CD4-positive, alpha-beta T cell treated with Interleukin-21 for 1 hour (primary cell): ENCODE measurements at places on chromosomes 3 and 15.

DNA sequence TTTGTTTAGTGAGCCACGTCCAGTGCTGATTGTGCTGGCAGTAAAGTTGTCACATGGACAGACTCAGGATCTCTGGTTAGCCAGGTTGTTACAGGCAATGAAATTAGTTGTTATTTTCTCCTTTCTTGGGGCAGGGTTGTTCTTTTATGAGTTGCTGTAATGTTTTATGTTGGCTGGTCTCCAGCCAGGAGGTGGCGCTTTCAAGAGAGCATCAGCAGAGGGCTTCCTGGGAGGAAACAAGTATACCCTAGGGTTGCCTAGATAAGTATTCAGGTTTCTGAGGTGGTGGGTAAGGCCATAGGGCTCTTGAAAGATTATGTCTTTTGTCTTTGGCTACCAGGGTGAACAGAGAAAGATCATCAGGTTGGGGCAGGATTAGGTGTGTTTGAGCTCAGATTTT is 14.5 kb upstream of the CFAP20DC start:
- no peak for DNase-seq

DNA sequence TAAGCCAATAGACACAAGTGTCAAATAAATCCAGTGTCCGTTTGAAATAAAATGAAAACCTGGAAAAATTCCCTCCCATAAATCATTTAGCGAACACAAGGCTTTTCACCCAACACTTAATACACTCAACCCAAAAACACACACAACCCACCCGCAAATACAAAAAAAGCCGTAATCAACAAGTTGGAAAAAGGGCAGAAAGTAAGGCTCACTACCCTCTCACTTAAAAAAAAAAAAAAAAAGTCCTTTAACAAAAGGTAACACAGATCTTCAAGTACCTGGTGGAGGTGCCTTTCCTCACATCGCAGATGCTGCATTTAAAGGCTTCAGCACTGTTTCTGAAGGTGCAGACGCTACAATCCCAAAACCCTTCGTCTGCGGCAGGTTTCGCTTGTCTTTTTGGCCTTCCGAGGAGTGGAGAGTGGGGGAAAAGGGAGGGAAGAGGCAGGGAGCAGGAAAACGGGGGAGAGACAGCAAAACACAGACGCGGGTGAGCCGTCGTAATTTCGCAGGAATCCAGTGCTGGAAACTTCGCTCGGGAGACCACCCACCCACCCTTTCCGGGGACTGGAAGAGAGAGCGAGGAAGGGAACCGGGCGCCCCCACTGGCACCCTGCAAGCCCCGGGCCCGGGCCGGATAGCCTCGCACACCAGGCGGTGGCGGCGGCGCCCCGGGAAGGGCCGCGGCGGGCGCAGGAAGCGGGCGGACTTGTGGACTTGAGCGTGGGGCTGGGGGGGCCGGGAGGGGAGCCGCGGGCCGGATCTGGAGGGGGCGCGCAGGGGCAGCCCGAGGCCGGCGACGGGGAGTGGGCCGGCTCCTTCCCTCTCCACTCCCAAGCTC is 401.8 kb downstream of the SHQ1 start:
- DNase-seq, result peak; percentile 40

DNA sequence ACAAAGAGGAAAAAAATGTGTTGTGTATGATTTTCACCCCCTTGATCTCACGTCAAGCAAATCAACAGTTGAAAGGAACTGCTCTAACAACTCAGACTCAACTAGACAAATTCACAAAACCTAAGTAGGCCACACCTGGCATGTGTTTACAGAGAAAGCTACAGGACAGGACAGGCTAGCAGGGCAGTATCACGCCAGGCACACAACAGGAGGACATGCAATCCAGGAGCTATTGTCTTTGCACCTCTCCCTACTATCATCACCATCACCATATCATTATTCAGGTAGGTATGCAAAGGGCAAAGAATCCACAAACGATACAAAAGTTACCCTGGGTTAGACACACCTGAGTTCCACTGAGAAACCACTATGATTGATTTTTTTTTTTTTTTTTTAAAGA is 86.4 kb downstream of the TBL1XR1 start:
- no peak for DNase-seq

GRCh38 chr3:54343495-54343894 is 221.1 kb downstream of the CACNA2D3 start:
- no peak for DNase-seq

DNA sequence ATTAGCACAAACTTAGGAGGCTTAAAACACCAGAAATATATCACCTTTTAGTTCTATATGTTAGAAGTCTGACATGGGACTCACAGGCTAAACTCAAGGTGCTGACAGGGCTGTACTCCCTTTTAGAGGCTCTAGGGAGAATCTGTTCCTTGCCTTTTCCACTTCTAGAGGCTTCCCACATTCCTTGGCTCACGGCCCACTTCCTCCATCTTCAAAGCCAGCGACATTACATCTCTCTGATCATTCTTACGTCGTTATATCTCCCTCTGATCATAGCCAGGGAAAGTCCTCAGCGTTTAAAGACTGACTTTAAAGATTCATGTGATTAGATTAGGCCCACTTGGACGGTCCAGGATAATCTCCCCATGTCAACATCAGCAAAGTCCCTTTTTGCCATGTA is 166.3 kb downstream of the GREM1 start:
- no peak for DNase-seq

GRCh38 chr3:193963808-193964516 is 172.0 kb upstream of the HES1 start:
- no peak for DNase-seq

GRCh38 chr15:34213690-34214089 is 3.8 kb upstream of the KATNBL1 start:
- no peak for DNase-seq

DNA sequence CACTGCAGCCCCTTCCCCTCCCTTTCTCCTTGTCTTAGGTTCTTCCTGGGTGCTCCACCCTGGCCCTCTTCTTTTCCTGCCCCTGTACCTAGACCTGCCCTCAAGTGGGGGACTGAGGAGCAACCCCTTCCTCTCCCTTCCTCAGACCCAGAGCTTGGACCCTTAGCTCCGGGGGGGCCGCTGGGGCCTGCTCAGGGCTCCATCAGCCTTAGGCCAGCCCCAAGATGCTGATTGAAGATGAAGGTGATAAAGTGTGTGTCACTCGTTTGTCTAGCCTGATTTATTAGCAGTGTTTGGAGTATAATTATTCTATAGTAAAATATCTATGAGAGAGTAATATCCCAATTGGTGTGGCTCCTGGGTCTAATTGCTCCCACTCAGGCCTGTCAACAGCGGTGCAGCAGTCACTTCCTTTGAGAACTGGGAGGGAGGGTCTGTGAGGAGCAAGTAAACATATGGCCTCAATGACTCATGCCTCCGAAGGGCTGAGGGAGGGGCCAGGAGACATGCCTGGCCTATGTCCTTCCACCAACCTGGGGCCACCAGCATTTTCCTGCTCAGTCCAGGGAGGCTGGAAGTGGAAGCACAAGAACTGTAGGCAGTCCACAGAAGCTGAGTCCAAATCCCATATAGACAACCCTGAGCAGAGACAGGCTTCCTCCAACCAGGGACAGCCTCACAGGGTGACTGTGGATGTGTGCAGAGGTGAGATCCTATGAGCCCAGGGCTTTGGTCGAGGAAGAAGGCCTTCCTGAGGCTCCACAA is 123.2 kb downstream of the DNAJB8 start:
- no peak for DNase-seq

- DNase-seq, result no peak
Observed at GRCh38 chr15:55827204-55827603, 84.3 kb upstream of the PRTG start.
